ENCODE measurements at places on chromosomes 4 and X.

DNA sequence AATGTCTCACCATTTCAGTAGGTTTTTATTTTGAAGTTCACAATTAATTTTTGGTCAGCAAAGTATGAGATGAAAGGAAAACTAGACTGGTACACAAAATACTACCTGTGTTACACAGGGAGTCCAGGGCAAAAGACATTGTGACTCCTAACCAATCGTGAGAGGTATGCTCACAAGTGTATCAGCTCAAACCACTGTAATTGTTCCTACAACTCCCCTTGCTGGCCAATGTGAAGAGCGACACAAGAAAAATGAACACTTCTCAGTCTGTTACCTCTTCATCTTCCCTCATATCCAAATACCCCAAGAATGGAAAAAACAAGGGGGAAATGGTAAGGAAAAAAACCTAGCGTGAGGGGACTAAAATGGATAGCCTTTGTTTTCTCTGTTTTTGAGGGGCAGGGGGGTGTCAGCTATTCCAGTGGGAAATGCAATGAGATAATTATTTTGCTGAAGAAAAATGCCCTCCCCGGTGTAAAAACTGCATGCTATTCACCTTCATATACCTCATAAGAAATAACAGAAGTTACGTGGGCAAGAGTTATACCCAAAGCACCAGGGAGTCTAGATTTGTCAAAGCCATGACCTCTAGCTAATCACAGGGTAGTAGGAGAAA is 30.6 kb upstream of the NSUN7 start:
- no peak for DNase-seq

- no peak for DNase-seq
Observed at GRCh38 chr4:121377076-121377475, 3.7 kb downstream of the QRFPR start.

GRCh38 chr4:146485968-146486367 is 35.8 kb downstream of the SLC10A7 start:
- DNase-seq: no peak

- DNase-seq: no peak
Observed at GRCh38 chr4:137359691-137360315, 172.5 kb downstream of the PCDH18 start.

- DNase-seq: no peak
Observed at GRCh38 chr4:173680278-173680677, 150.2 kb upstream of the HAND2 start.

GRCh38 chr4:130563185-130563888 is 1467.4 kb downstream of the C4orf33 start:
- no peak for DNase-seq

GRCh38 chr4:157270108-157270507 is 49.6 kb downstream of the GRIA2 start:
- DNase-seq: no peak

- no peak for DNase-seq
Observed at GRCh38 chr4:113169368-113169767, 119.9 kb downstream of the ANK2 start.

GRCh38 chr4:119394826-119395225 is 72.9 kb upstream of the FABP2 start:
- DNase-seq: no peak

- no peak for DNase-seq
Observed at GRCh38 chr4:26879805-26880204, 19.2 kb downstream of the STIM2 start.

DNA sequence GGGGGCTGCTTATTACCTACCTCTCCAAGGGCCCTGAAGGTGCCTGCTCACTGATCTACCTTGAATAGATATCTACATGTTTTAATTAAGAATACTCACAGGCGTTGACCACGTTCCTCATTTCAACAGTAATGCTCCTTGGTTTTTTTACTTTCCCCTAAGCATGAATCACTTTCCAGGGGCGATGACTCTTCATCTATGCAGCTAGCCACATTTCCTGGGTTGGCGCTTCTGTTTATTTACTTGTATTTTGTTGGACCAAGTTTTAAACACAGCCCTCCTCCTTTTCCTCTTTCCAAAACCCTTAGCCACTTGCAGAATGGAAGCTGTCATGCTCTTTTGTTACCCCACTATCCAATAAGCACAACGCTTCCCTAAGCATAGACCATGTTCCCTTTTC is 50.8 kb downstream of the CBLL2 start:
- no peak for DNase-seq

DNA sequence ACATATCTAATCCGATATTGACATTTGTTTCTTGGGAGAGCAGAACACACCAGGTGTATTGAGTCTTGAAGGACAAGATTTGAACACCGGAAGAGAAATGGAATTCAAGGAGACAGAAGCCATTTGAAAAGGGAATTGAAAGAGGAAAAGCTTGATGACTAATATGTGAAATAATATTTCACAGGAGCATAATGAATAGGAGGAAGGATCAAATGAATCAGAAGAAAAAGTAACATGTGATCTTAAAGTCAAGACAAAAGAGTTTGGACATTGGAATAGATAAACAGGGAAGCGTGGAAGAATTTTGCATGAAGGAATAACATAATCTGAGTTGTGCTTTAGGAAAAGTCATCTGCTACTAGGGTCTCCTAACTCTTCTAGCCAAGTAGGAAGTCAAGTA is 145.5 kb upstream of the PDHA2 start:
- DNase-seq: no peak

GRCh38 chr4:74933562-74934015 is 673 bp downstream of the PARM1 start:
- DNase-seq: no peak

DNA sequence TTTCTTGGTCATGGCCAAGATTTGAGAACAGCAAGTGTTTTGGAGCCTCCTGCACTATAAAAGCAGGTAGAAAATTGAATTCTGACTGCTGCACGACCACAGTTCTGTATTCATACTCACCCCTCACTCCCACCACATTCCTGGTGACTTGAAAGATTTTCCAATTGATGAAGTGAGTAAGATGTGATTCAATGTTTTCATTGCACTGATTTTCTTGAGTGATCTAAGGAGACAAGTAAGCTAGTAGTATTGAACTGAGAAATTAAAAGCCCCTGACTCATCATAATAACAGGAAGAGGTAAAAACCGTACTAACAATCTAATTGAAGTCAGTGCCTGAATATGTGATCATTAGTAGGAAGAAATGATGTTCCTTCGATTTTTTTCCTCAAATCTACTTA is 6.1 kb upstream of the SEC24D start:
- DNase-seq: no peak

DNA sequence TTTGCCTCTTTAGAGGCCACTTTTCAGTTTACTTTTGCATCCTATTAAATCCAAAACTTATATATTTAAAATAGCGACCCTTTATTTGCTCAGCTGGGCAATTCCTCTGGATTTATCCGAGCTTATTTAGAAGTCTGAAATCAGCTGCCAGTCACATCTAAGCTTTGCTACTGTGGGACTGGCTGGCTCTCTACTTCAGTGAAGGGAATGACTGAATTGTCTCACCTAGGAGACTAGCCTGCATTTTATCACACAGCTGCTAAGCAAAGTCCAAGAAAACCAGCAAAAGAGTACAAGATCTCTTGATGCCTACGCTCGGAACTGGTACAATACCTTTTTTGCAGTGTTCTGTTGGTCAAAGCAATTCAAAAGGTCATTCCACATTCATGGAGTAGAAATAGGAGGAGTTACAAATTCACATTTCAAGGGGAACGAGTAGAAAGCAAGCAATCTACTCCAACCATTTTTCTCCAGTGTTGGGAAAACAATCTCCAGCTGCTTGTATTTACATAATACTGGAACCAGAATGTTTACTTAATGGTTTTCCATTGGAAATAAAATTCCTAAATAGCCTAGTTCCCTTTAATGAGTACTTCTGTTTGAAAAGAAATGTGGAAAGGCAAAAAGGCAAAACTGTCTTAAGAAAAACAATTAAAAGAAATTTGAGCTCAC is 160.2 kb downstream of the MAGEB5 start:
- DNase-seq: no peak

DNA sequence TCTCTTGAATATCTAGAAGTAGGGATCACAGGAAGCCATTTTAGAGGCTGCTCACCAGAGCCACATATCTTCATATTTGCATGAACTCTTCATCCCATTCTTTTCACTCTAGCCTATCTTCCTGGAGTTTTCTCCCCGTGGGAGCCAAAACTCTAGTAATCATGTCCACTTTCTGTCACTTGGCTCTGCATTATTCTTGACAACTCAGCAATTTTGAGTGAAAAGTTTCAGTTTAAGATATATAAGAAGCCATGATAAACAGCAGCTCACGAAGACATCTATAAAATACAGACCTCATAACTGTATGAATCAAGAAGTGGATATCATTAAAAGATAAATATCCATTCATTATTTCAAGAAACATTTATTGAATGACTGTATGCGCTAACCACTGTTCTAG is 79.1 kb upstream of the NR0B1 start:
- DNase-seq: no peak

GRCh38 chr4:1575418-1576303 is 108.5 kb downstream of the FAM53A start:
- no peak for DNase-seq

DNA sequence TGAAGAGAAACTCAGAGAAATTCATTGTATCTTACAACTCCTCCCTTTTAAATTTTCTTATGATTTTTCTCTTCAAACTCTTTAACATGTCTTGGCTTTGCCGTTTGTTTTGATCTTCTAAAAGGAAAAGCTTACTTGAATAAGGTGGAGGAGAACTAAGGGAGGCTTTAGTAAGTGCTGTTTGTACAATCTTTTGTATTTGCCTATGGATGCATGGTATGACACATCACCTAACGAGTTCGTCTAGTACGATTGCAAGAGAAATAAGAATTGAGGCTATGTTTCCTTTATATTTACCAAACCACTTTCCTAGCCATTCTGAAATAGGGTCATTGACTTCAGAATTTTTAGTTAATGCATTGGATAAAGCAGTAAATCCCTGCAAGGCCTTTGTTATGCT is 8.4 kb upstream of the BST1 start:
- no peak for DNase-seq
